ENCODE measurements at places on chromosomes 12 and 14.

- DNase-seq = no peak
Observed at GRCh38 chr12:73076760-73077159, 804.6 kb downstream of the TRHDE start.

DNA sequence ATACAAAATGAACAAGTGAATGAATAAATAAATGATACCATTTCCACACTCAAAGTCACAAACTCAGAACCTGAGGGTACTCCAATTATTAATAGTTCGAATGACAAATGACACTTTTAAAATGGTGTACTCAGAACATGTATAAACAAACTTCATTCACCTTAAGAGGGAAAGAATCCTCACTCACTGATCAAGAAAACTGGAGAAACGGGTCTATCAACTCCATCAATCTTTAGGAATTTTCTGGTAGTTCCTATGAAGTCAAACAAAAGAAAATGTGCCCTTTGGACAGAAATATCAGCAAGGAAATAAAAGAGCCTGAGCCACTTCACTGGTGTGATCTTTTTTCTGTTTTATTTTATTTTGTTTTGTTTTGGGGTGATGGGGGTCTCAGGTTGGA is 5.2 kb upstream of the NRDE2 start:
- DNase-seq = no peak

DNA sequence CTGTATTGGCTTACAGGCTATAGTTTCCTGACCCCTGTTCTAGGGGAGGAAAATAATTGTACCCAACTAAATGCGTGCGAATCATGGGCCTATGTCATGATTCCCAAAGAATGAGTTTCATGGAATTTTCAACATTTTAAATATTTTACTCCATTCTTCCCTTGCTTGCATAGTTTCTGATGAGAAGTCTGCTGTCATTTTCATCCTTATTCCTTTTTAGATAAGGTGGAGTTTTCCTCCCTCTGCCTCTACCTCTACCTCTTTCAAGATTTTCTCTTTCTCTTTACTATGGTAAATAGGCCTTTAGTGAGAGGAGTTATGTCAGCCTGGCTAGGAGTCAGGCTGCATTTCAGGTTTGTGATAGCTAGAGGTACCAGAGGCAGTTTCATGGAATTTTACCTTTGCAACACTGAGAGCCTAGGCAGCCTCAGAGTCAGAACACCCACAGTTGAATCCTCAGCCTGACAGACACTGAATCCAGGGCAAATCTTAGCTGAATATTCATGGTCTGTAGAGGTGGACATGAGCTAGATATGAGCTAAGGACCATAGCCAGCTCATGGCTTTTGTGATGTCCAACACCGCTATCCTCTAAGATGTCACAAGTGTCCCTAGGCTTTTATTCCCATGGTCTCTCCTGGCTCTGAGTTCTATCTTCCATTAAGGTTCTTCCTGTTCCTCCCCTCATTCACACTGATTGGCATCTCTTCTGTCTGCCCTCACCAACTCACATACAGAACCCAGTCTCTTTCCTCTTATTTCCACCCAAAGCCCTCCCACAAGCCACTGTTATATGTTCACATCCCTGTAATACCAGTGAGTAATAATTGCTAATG is 6.0 kb downstream of the SERPINA3 start:
- DNase-seq = no peak

DNA sequence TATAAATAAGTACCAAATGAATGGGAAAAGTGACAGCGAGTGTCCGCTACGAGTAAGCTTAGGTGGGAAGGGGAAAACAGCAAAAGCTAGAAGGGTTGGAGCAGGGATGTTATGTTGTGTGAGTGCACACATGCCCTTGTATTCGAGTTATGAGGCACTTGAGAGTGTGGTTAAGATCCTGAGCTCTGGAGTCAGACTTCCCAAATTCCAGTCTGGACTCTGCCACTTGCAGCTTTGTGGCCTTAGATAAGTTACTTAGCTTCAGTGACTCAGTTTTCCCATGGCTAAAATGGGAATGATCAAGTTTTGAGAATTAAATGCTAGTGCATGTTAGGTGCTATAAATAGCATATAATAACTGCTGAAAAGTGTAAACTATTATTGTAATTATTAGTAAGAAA is 44.9 kb downstream of the KTN1 start:
- no peak for DNase-seq

GRCh38 chr12:72082986-72083820 is 144.6 kb downstream of the TPH2 start:
- no peak for DNase-seq

Data from NCI-H2029 (cell line).